ENCODE measurements at places on chromosomes 3 and 15.

DNA sequence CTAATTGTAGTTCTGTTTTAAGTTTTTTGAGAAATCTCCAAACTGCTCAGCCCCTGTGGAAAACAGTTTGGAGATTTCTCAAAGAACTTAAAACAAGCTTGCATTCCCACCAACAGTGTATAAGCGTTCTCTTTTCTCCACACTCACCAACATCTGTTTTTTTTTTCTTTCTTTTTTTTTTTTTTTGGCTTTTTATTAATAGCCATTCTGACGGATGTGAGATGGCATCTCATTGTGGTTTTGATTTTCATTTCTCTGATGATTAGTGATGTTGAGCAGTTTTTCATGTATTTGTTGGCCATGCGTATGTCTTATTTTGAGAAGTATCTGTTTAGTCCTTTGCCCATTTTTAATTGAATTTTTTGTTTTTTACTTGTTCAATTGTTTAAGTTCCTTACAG, 73.1 kb upstream of the COL8A1 start:
- DNase-seq: no peak

GRCh38 chr15:35566991-35567390, 21.0 kb upstream of the DPH6 start:
- DNase-seq: no peak

GRCh38 chr3:73273341-73273740, 211.9 kb downstream of the EBLN2 start:
- DNase-seq: no peak

- no peak for DNase-seq
Observed at GRCh38 chr15:100966997-100967396, 47.8 kb downstream of the LRRK1 start.

DNA sequence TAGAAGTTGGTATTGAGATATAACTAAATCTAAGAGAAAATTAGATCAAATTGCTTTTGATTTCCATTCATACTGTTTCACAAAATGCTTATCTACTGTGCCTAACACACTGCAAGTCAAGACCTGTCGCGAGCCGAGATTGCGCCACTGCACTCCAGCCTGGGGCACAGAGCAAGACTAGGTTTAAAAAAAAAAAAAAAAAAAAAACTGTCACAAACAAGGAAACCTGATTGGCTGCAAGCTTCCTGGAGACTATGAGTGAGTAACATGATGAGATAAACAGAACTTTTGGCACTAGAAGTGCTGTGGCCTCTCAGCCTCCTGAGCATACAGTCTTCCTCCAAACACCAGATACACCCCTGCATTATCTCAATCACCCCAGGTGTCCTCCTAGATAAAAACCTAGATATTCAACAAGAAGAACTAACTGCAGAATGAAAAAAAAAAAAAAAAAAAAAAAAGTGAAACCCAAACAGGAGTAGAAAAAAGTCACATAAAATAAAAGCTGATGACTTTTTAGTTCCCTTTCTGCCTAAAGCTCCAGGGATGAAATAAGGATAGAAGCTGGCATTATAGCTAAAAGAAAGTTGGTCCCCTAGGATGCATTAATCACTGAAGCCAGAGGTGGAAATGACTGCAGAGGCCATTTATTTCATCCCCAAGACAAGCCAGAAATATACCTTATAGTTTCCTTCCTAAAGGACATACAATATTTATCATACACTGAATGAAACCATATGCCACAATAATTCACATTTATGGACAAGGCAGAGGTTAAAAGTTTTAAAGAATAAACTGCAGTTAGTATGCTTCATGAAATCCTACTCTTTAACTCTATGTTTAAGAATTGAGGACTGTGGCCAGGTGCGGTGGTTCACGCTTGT, 82.4 kb downstream of the P3H2 start:
- DNase-seq: no peak

DNA sequence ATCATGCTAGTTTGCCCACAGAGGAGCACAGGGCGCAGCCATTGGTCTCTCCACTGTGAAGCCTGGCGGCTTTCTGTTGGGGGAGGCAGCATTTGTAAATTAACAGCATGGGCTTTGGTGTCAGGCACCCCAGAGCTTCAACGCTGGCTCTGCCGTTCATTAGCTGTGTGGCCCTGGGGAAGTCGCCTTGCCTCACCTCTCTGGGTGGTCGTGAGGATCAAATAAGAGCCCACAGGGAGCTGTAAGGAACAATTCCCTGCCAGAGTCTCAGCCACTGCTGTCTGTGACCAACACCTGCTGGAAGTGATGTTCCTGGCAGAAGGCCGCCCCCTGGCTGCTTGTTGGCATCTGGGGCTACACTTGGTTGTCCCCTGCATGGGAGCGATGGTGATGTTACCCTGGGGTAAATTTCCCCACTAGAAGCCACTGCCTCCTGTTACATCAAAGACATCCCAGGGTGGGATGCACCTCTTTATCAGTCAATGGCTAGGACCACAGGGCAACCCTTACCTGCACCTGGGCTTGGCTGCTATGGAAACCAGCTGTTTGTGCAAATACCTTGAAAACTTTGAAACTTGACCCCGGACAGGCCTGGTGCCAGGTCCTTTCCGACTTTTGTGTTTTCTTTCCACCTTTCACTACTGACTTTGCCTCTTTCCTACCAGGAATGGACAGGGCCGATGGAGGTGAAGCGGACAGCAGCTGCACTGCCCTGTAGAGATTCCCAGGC, 36.9 kb downstream of the DNASE1L3 start:
- peak; percentile 80 for DNase-seq

DNA sequence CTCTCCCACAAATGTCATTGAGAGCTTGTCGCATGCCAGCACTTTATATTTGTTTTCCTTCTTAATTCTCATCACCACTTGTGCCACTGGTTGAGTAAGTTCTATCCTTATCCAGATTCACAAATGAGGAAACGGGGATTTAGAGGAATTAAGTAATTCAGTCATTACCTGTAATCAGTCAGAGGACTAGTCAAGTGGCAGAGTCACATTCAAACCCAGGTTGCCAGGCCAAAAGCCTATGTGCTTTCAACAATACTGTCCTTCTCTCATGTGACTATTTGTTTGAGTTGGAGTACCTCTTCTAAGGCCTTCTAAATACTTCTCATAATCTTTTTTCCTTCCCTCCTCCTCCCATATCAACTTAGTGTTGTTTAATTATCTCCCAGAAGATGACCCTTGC, 76.9 kb downstream of the THRB start:
- DNase-seq: no peak

DNA sequence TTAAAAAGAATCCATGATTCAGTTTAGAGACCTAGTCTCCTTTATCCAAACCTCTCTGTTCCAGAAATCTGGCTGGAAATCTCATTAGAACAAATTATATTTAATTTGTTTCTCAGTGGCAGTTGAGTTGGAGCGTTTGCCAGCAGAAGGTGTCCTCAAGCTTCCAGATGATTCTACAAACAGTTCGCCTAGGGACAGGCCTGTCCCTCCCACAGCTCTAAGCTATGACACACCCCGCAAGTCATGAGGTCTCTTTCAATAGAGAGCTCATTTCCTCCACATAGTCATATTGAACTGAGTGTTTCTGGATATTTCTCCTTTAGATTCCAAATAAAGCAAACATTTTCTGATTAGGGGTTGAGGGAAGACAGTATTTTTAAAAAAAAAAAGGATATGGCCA, 230.3 kb downstream of the ATP8B4 start:
- no peak for DNase-seq

GRCh38 chr15:100017140-100017539, 283.9 kb upstream of the LYSMD4 start:
- no peak for DNase-seq

GRCh38 chr3:10869460-10869859, 53.4 kb downstream of the SLC6A11 start:
- no peak for DNase-seq

DNA sequence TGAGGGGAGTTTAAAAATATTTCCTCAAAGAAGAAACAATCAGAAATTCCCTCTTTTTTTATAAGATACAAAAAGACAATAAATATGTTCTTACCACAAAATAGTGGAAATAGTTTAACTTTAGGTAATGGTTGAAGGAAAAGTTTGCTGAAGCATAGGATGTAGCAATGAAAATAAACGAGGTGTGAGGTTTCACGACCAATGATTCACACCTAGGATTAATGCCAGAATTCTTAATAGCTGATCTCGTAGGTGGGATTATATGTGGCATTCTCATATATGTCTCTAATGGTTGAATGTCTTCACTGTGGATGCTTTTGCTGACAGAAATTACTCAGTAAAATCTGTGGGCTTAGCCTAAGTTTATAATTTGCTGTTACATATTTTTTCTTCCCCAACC, 467.7 kb downstream of the FGF12 start:
- DNase-seq: no peak

DNA sequence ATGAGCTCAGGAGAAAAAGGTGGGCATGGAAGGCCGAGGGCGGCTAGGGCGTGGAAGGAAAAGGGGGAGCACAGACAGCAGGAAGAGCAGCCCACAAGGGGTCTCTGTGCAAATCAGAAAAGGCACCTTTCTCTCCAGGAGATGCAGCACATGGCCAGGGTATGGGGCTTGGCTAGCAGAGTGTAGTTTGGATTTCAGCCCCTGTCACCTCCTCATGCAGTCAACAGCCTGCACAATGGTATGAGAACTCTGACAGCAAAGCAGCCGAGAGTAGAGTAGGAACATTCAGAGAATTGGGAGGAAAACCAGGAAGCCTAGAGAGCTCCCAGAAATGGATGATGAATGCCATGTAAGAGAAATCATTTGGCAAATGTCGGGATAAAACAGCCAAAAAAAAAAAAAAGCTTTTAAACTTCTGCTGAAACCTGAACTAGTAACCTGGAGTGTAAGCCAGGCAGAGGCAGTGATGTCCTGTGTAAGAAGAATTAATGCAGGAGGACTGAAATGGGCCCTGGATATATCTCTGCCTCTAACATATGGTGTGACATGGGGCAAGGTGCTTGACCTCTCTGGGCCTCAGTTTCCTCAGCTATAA, 25.7 kb downstream of the FSTL1 start:
- DNase-seq: no peak

DNA sequence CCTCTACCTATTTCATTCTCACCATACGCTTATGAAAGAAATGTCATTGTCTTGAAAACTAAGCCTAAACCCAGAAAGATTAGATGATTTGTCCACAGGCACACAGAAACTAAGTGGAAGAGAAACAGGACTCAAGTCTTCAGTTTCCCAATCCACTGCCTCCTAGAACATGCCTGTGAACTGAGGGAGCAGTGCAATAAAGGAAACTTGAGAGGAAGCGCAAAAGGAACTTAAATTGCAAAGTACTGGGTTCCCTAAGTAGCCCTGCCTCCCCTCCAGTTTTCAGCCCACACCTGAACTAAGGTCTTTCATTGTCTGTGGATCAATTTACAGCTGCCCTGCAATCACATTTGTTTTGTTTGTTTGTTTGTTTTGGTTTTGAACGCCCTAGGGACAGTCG, 56.7 kb upstream of the TSEN2 start:
- no peak for DNase-seq

- no peak for DNase-seq
Observed at GRCh38 chr3:48565591-48566400, 2.2 kb upstream of the UCN2 start.

GRCh38 chr3:48596157-48596556, 1.0 kb upstream of the COL7A1 start:
- DNase-seq: no peak
